ENCODE measurements at places on chromosomes 2 and 18.

DNA sequence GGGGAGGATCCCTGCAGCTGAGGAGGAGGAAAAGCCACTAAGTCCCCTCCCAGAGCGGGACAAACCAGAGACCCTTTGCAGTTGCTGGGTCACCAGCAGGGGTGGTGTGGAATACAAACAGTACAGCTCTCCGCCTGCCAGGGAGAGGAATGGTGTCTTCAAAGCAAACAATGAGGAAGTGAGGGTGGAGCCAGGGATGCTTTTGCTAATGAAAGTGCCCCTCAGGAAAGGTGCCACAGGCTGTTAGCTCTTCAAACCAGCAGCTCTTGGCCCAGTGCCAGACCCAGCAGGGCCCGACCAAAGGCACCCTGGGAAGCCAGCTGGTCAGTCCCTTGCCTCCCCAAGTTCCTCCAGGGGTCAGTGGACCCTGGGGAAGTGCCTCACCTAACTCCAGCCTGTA, 102.8 kb downstream of the HIBCH start:
- peak; percentile 88 for DNase-seq

- no peak for DNase-seq
Observed at GRCh38 chr2:126771094-126771493, 115.1 kb downstream of the GYPC start.

GRCh38 chr2:46175419-46175818, 121.8 kb upstream of the EPAS1 start:
- DNase-seq, result no peak

GRCh38 chr2:118633371-118634018, 214.0 kb downstream of the EN1 start:
- DNase-seq, result no peak

GRCh38 chr2:31227711-31228125, 6.2 kb upstream of the EHD3 start:
- no peak for DNase-seq

DNA sequence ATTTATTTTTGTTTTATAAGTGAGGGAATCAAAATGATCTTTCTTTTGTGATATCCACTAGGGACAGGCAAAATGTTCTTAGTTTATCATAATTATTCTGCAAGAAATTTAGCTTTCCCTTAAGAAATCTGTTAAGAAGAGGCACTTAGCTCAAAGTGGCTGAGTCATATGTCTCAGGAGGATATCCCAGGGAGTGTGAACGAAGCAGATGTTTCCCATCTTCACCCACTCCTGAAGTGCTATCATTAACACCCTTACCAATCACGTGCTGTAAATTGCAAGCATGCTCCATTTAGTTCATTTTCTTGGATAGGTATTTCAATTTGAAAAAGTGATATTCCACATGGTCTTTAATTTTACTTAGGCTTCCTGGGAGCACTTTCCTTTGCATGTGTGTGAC, 774.3 kb upstream of the TMEFF2 start:
- DNase-seq, result no peak

DNA sequence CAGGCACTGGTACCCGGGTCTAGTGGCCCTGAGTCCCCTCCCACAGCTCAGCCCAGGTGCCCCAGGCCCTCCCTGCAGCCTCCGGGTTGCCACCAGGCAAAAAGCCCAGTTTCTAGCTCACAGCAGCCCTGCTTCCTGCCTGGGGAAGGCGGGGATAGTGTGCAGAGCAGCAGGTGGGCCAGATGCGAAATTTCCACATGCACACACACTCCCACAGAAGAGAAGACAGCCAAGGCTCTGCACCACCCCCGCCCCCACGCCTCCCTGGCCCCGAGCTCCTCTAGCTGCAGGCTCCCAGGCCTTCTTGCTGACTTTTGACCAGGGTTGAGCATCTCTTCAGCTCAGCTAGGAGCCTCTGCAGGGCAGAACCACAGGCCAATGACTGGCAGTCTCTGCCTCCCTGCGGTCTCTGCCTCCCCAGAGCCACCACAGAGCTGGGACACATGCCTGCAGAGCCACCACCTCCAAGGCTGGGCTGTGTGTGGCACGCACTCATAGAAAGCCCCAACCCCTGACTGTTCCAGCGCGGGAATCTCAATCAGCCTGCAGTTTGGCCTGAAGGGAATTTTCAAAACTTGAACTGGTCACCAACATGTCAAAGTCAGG, 7.2 kb downstream of the SLC66A2 start:
- peak; percentile 52 for DNase-seq

GRCh38 chr2:173099804-173100203, 24.2 kb downstream of the MAP3K20 start:
- no peak for DNase-seq

DNA sequence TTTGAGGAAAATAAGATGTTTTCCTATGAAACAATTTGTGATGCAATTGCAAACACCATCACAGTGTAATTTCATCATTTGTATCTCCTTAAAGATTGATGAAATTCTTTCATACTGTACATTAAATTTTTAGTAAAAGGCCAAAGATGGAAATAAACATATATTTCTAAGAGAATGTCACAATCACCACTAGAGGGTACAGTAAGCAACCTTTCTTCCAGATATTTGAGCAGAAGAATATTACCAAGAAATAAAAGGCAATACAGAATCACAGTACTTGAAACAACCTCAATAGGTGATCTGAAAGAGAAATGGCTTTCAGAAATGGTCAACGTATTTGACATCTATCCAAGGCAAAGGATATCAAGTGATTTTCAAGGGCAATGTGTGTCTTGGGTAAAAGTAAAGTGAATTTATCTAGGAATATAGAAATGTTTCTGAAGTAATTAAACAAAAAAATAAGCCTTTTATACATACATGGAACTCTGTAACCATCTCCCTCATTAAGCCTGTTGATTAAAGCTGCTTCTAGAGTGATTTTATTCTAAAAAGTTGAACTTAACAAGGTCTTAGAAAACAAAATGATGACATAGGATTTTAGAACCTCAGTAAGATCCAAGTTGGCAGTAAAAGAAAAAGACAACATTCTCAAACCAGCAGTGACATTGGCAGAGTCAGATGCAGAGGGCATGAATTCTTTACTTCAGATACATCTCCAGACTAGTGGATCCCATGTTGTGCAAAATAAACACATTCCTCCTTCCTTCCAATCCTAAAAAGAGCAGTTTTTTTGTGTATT, 90.3 kb upstream of the SESTD1 start:
- DNase-seq, result no peak

GRCh38 chr2:106853631-106854030, 32.3 kb downstream of the ST6GAL2 start:
- DNase-seq, result no peak

GRCh38 chr2:64205415-64205814, 61.2 kb upstream of the PELI1 start:
- no peak for DNase-seq

- DNase-seq, result no peak
Observed at GRCh38 chr2:44104855-44105271, 63.8 kb upstream of the PPM1B start.

DNA sequence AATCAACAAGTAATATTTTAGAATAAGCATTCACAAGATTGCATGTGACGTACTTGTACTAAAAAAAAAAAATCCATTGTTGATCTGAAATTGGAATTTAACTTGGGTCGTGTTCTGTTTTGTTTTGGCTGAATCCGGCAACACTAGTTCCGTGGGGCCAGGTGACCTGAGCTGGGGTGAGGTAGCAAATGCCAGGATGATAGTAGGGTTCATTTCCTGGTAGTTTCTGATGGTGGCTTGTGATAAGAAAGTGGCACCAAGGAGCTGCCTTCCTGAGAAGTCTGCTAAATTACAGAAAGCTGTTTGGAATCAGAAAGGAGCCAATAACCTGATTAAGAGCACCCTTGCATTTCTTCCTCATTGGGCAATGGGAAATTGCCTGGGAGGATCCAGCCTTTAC, 126.4 kb upstream of the DLX2 start:
- no peak for DNase-seq

GRCh38 chr2:190514676-190515075, 19.8 kb downstream of the NEMP2 start:
- no peak for DNase-seq

DNA sequence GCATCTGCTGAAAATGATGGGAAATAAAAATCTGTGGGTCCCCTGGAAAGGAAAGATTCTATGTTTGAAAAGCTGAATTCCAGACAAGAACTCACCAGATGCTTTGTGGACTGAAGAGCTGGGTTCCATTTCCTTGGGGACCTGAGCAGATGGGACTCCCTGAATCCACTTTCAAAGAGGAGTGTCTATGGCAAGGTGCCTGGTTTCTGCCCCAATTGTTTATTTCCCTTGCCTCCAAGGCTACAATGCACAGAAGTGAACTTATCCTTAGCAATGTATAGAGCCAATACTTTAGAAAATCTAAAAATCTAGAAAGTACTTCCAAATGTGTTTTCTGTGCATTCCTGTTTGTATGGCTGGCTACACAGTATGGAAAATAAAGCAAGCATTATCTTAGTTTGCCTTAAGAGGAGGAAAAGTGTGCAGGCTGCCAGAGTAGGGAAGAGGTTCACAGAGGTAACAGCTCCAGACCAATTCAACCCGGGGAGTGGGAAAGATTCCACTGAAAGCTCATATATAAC, 420.5 kb downstream of the NRXN1 start:
- no peak for DNase-seq

GRCh38 chr2:86042256-86043168, 63.2 kb downstream of the POLR1A start:
- DNase-seq, result peak; percentile 34

- no peak for DNase-seq
Observed at GRCh38 chr2:9063023-9063606, 59.6 kb upstream of the MBOAT2 start.

GRCh38 chr2:127415593-127416505, 2.4 kb upstream of the PROC start:
- peak; percentile 96 for DNase-seq

DNA sequence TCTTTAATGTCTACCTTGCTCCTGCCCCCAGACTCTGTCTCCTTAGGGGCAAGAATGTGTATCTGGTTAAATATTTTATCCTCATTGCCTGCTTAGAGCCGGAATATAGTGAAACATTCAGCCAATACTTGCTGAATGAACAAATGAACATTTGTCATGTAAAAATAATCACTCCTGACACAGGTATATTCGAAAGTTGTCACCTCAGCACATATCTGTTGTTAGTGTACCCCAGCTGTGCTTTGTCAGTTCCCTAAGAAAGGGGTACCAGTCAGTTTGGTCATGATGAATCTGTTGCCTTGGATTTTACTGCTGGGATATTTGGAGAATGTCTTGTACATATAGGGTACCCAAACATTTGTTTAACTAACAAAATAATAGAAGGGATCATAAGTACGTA, 77.0 kb upstream of the PROKR1 start:
- DNase-seq, result no peak

DNA sequence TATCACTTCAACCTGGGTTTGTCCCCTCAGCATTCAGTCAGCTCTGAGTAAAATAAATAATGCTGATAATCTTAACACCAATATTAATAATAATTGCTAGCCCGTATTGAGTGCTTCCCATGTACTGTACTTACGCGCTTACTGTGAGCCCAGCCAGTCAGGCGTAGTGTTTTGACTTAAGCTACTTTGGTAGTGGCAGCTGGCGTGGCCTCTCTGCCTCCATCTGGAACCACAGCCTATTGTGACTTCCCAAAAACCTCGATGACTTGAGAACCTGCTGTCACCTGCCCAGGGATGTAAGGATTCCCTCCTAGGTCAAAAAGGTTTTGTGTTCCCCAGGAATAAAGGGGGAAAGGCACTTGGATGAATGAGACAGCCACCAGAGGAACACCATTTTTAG, 53.2 kb downstream of the SUMO1 start:
- DNase-seq, result no peak

- no peak for DNase-seq
Observed at GRCh38 chr2:197497326-197497725, 2.3 kb downstream of the HSPD1 start.

- no peak for DNase-seq
Observed at GRCh38 chr18:36745219-36745975, 83.4 kb downstream of the TPGS2 start.

DNA sequence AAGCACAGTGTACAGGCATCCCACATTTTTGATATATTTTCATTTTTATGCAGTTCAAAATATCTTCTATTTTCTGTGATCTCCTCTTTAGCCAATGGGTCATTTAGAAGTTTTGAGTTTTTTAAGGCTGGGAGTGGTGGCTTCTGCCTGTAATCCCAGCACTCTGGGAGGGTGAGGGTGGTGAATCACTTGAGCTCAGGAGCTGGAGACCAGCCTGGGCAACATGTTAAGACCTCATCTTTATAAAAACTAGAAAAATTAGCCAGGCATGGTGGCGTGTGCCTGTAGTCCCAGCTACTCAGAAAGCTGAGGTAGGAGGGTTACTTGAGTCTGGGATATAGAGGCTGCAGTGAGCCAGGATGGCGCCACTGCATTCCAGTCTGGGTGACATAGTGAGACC, 17.8 kb downstream of the UBR3 start:
- DNase-seq, result no peak

GRCh38 chr2:130310881-130311280, 31.8 kb upstream of the IMP4 start:
- no peak for DNase-seq
